ENCODE measurements at places on chromosomes 6 and 20.

- DNase-seq, result peak; percentile 61
These were observed 360.7 kb upstream of the ZFP64 start for GRCh38 chr20:52552181-52552872.

GRCh38 chr6:25415274-25415673, 136.1 kb downstream of the CARMIL1 start:
- no peak for DNase-seq

GRCh38 chr6:89509777-89510281, 76.9 kb downstream of the ANKRD6 start:
- no peak for DNase-seq

- DNase-seq, result no peak
These were observed 6.0 kb downstream of the TLDC2 start for GRCh38 chr20:36881888-36882287.

GRCh38 chr6:12150812-12151432, 138.8 kb downstream of the HIVEP1 start:
- DNase-seq, result no peak

- peak; percentile 68 for DNase-seq
These were observed 46.0 kb downstream of the SLC35D3 start for GRCh38 chr6:136967876-136968752.

GRCh38 chr6:28808383-28808782, 115.4 kb downstream of the TRIM27 start:
- no peak for DNase-seq

DNA sequence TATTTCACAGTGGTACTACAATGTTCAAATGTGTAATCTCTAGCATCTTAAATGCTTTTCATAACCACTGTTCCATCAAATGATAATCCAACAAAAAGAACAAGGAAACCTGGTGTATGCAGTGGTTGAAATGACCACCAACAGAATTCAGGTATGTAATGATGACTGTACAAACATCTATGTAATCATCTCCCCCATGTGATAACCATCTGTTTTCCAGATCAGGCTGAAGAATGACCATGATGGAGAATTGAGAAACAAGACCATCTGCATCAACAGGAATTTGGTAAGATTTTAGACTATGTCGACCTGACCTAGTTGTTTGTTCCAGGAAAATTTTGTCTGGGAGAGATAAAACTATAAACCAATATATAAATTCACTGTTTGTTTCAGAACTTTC, 81.3 kb upstream of the ASCC3 start:
- peak; percentile 3 for DNase-seq

GRCh38 chr20:61749406-61750075, 316.1 kb downstream of the TAF4 start:
- no peak for DNase-seq

Measured in EH (cell line).